GDM1 (cell line): ENCODE measurements at places on chromosomes 7 and 10.

DNA sequence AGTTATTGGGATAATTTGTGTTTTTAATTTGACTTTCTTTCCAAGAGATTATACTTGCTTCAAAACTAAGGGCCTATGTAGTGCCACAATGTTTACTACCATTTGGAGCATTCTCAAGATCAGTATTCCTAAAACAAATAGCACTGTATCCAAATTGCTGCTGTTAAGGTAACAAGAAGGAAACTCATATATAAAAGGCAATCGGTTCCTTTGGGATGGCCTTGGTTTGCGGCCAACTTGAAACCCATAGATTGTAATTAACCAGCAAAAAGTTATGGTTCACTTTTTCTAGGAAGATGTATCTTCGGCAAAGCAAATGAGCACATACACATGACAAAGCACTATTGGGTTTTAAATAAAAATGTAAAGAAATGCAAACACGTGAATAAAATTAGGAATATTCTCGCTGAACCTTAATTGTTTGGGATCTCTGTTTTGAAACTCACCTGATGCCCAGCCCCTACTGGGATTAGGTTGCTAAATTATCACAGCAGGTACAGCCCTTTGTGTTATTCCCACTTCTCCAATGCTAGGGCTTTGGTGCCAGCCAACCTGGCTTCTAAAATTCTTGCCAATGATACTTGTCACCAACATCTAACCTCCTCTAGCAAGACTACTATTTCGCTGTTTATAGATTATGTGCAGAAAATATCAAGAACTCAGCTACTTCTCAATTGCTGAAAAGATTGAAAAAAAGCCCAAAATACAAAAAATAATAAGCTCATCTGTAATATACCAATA lies 16.0 kb downstream of the CDNF start:
- DNase-seq: no peak

DNA sequence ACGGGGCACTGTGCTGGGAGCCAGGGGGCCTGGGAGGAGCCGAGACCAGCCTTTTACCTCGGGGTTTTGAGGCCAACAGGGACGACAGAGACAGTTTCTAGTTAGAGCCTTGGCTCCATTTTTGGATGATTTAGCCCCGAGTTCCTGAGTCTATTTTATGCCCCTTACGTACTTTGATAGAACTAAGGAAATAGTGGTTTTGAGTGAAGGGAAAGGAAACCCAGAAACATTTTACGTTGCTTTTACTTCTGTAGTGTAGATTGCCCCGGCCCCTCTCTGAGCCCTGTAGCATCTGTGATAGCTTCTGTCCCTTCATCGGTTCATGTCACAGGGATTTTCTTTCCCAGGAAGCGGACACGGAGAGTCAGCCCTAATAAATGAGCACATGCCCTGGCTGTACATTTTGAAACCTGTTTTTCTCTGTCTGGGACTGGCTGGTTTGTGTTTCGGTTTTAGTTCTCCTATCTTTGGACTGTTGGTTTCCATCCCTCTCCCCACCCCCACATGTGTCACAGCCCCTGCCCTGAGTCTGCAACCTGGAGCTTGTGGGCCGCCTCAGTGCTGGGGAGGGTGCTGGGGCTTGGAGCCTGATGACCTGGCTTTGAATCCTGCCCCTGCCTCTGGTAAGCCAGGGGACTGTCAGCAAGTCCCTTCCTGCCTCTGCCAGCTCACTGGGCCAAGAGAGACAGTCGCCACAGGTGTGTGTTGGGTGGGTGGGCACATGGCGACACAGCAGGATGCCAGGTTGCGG lies 6.9 kb upstream of the ORAI2 start:
- DNase-seq: peak; percentile 67

- DNase-seq: no peak
These were observed 19.1 kb downstream of the TMEM176B start for GRCh38 chr7:150781103-150781502.

DNA sequence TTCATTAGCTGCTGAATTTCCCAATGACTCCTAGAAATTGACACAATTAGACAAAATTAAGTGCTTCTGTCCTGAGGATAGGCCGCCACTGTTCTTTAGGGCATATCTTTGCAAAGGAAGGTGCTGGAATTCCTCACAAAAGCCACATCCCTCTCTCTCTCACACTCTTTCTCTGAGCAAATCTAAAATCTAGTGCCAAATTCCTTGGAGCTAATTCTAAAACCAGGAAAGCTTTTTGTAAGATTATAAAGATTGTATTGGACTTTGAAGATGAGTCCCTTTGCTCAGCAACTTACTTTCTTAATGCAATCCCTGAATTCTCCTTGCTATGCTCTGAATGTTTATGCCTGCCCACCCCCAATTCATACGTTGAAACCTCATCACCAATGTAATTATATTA lies 288.9 kb downstream of the KCNMA1 start:
- DNase-seq: no peak

DNA sequence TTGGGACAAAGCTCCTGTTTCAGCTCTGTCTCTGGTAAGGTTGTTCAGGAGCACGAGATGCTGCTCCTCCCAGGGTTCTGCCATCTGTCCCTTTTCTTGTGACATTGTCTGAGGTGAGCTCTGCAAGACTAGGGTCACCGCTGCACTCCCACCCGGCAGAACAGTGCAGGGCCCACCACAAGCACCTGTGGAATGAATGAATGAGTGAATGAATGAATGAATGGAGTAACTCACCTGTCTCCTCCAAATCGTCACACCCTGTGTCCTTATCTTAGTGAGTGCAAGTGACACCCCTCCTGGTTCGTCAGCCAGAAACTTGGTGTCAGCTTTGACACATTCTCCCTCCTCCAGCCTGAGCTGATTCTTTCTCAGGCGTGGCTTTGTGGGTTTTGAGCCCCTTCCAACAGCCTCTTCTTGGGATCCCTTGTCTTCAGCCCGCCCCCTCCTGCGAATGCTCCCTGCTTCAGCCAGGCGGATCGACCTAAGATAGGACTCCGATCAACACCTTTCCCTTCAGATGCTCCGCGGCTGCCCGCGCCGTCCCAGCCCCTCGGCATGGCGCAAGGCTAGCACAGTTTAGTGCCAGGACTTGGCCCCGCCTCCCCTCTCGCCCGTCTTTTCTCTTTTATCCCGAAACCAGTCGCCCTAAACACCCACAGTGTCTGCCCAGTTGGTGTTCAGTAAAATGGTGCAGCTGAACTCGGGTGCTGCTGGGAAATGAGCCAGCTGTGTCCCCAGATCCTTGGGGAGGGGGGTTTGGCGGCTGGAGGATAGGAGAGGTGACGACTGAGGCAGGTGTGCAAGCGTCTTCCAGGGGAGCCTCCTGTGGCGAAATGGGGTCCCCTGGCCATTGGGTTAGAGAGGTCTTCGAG lies 89.3 kb downstream of the BEND7 start:
- DNase-seq: no peak

- DNase-seq: no peak
These were observed at the start of gene DENND2A for GRCh38 chr7:140640727-140641523. Gene DENND2A (minus strand): TSS chr7:140640813. CDS start chr7:140602397, 38,416 bp downstream.

DNA sequence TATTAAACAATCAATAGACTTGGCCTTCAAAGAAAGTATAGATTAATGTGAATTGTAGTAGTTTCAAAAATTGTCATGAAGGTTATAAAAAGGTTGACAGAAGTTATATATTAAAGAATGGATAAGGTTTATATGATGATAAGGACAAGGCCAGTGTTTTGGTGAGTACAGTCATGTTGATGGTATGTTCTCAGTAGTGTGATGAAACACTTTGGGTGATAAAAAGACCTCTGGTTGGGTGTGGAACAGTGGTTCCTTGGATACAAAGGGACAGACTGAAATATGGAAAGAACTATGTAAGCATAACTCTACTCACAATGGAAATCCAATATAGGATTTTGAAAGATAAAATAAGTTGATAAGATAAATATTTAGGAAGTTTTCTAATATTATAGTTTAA lies 866.3 kb downstream of the ANKRD7 start:
- DNase-seq: no peak

DNA sequence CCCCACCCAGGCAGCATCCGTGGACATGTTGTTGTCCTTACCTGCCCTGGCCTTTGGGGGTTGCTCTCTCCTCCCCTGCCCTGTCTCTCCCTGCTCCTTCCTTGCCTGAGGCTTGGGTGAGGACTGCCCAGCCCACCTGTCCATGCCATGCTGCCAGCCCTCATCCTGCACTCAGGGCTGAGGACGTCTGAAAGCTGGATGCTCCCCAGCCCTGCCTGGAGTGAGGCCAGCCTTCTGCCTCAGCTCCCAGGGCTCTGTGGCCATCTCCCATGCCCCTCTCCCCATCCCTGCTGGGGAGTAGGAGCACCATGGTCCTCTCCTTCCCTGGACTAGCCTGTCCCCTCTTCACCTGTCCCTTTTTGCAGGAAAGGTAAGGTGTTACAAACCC lies 68.4 kb downstream of the RAMP3 start:
- no peak for DNase-seq

- DNase-seq: no peak
These were observed 9.6 kb downstream of the UBTD1 start for GRCh38 chr10:97508342-97508741.

DNA sequence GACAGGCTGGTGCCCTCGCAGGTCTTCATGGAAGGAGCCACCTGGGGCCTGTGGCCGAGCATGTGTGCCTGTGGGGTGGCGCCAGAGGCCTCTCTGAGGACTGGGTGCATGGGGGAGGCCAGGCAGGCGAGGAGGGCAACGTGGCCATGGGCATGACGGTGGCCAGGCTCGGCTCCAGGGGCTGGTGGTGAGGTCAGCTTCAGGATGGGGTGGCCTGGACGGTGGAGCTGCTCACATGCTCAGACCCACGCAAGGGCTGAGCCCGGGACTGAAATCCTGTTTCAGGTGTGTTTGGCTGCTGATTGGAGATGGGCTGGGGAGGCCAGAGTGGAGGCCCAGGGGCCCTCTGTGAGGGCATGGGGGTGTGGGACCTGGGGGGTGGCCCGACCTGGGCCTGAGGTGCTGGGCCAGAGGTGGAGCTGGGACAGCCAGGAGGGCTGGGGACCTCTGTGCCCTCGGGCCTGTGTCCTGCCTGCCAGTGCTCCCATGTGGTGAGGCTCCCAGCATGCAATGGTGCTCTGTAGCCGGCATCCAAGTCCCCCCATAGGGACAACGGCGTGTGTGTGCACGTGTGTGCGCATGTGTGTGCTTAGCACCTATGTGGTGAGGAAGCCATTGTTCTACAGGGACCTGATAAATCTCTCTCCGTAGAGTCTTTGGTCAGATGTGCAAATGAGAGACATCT lies 71.1 kb downstream of the INPP5A start:
- no peak for DNase-seq

DNA sequence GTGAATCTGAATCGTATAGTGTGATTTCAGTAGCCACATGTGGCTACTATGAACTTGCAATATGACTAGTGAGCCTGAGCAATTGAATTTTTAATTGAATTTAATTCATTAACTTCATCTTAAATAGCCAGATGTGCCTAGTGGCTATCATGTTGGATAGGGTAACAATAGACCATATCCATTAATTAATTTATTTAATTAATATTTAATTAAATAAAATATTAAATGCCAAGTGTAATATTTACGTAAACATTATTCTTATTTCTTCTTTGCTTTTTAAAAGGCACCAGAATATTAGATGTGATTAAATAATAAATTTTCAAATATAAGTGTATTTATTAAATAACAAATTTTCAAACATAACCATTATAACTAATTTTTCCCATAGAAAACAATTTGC lies 354.4 kb downstream of the PLXDC2 start:
- no peak for DNase-seq

- no peak for DNase-seq
These were observed 210.1 kb downstream of the AUTS2 start for GRCh38 chr7:69808391-69808790.

DNA sequence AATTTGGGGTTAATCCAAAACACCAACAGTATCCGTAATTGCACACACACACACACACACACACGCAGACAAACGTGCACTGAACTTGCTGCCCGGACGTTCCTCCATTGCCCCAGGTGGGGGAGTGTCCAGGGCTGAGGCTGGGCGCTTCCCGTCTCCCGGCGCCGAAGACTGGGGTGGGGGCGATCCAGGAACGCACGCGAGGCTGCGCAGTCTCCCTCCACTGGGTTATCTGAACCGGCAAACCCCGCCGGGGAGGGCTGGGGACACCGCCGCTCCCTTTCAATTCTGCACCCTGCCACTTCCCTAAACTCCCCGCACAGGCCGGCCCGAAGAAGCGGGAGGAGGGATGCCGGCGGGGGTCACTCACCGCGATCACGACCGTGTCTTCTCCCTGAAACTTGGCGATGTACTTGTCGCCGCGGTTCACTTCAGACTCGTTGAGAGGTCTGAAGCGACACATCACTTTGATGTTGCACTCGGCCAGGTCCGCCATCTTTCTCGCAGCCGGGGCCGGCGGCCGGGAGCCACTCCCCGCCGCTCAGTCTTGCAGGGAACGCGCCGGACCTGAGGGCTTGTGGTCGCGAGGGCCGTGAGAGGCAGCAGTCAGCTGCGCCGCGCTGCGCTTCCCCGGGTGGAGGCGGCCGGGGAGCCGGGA lies 618 bp downstream of the KIF5B start:
- DNase-seq: peak; percentile 50

DNA sequence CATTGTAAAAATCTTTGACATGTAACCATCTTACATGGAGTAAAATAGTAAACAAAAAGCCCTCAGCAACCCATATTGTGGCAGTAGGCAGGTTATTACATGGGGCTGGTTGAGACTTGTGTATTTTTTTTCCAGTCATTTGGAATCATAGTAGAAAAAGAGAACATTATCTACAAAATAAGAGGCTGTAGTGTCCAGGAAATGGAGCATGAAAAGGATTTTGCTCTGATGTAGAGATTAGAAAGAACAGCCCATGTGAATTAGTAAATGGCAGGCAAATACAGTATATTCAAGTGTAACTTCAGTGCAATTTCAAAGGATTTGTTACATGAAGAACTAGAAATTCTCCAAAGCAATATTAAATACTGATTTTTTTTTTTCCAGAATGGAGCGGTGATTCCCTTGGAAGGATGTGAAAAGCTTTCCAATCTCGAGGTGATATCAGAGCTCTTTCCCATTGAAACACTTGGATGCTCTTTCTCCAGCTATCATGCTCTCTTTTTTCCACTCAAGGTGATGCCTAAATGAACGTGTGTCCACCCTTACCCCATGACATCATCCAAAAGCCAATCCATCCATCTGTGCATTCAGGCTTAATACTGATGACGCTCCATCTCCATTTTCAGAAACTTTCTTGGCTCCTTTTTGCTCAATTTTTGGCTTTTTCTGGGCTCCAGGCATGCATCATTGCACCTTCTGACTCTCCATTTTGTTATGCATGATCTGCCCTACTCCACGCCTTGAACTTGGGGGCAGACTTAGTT lies 1034.7 kb downstream of the TYW1 start:
- DNase-seq: no peak
